ENCODE measurements at places on chromosomes 7 and 10.

DNA sequence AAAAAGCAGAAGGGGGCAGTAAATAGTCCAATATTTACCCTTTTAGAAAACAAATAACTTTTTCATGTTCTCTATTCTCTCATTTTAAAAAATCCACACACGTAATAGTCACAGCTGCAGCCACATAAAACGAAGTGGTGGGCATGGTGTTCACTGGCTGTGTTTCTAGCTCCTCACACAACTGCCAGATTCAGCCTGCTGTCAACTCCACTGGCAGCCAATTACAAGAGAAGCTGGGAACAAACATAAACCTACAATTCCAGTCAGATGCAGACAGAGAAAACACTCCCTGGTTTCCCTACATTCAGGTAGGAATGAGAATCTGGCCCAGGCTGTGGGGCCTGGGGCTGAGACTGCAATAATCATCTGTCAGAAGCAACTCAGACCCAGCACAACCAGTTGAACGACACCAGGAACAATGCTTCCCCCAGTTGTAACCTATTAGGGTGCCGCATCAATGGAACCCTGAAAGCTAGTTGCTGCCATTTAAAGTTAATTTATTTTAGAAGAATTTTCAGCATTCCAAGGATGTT, 29.1 kb downstream of the ERCC6 start:
- DNase-seq = no peak

DNA sequence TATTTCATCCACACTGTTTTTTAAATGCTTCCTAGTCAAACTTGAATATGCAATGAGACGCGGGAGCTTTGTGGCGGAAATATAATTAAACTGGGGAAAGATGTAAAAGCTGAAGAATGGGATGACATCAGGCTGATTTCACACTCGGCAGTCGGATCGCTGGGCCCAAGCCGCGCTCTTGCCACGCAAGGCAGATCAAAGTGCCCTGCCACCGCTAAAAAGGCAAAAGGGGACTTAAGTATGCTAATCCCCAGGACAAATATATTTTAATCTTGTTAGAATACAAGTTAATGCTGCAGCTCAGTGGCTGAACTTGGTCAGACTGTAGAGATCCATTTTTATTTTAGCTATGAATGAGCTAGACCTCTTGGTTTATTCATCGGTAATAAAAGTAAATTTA, 13.8 kb downstream of the EN2 start:
- DNase-seq = no peak

DNA sequence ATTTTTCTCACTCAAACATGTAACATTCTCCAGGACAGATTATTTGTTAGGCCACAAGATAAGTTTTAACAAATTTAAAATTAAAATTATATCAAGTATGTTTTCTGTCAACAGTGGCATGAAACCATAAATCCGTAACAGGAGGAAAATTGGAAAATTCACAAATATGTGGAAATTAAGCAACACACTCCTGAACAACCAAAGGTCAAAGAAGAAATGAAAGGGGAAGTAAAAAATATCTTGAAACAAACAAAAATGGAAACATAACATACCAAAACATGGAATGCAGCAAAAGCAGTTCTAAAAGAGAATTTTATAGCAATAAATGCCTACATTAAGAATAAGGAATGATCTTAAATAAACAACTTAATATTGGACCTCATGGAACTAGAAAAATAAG, 147.3 kb downstream of the ZEB1 start:
- no peak for DNase-seq

DNA sequence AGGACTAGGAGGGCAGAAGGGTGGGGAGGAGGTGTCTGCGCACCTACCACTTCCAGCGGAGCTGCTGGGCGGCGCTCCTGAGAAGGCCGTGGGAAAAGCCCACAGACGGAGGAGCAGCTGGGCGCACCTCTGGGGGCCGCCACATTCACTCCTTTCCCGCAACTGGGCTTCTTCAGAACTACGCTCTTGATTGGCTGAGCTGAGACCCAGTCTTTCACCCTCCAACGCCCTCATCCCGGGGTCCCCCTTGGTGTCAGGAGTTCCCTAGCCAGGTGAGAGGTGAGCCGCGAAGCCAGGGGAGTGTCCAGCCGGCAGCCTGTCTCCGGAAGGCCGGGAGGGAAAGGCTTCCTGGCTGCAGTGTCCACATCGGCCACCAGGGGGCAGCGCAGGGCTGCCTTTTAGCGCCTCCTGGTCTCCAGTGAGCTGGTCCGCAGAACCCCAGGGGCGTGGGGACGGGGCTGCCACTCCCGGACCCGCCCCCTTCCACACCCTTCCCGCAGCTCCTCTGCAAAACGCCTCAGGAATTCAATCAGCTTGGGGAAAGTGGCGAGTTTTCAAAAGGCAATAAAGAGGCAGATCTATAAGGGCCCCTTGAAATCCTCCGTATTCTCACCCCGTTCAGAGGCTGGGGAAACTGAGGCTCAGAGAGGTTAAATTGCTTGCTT, 98.8 kb downstream of the CHST15 start:
- peak; percentile 87 for DNase-seq

- no peak for DNase-seq
Measured at GRCh38 chr7:105024734-105025133, 10.7 kb downstream of the KMT2E start.

DNA sequence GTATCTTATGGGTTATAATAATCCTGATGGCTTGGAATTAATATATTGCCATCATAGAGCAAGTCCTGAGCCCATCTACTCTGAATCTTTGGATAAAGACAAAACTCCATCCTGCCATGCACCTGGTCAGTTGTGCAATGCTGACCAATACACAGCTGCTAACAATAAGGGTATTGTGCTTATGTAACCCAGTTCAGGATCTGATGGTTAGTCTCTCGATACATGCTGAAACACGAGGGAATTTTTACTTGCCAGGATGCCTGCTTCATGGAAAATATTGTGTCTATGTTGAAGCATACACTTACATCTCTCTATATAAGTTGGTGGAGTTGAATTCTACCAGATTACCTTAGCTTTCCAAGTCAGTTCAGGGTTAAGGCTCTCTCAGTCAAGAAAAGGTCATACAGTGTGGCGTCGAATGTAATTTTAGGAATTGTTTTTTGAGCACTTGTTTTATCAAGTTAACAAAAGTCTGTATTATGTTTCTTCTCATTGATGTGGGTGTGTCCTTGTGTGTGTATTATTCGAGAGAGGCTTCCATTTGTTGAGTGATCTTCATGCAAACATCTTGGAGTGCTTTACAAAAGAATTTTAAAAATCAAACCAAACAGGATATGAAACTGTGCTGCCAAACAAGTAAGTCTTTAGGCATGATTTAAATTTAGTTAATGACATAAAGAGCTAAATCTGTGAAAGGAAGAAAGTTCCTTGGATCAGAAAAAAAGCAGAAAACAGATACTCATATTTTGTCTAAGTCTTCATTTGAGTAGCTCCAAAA, 449.1 kb downstream of the SUGCT start:
- no peak for DNase-seq

GRCh38 chr10:29254123-29255046, 34.5 kb upstream of the LYZL1 start:
- DNase-seq = peak; percentile 33

DNA sequence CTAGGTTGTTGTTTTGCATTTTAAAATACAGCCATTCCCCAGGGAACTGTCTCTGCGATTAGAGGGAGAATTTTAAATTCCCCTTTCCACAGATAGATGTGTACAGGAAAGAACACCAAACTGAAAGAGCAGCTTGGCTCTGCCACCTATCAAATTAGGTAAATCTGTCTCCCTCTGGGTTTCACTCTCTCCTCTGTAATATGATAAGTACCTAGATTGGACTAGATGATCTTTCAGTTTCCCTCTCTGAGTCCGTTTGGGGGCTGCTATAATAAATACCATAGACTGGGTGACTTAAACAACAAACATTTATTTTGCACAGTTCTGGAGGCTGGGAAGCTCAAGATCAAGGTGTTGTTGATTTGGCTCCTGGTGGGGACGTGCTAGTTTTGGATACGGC, 186.0 kb downstream of the KIF20B start:
- DNase-seq = no peak

DNA sequence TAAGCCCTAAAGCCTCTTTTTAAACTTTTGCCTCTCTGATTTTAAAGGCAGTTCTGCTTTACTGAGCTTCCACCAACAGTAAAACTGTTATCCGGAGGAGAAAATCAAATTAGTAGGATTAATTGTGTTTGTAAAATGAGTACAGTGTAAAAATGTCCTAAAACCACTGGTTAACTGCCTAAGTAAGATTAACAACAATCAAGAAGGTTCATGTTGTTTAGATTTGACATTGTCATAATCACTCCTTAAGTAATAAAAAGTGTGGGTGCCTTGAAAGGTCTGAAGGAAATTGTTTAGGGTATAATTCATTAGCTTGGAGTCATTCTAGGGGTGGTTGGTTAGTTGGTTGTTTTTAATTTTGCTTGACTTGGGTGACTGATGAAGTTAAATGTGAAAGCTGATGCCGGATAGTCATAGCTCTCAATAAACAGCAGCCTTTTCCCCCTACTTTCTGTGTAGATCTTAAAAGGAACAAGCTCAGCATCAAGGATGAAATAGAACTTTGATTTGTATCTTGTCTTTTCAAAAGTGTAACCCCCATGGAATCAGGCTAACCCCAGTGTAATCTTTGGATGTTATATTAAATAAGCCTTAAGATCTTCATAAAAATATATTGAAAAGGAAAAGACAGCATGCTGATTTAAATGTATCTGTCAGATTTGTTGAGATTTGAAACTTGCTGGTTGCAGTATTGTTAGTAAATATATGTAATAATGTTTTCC, 148.3 kb downstream of the ARID5B start:
- DNase-seq = no peak

DNA sequence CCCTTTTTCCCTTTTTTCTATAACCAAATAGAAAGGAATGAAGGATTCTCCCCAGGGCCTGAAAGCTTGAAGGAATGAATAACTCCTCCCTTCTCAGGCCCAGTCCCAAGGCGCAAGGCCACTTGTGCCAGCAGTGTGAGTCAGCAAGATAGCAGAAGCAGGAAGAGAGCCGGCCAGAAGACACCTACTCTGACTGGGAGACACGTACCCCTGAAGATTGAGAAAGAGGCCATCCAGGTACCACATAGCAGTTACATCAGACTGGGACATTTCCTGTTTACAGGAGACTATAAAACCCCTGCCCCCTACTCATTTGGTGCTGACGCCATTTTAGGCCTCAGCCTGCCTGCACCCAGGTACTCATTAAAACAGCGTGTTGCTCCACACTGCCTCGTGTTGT, 65.5 kb downstream of the LRRC17 start:
- no peak for DNase-seq

DNA sequence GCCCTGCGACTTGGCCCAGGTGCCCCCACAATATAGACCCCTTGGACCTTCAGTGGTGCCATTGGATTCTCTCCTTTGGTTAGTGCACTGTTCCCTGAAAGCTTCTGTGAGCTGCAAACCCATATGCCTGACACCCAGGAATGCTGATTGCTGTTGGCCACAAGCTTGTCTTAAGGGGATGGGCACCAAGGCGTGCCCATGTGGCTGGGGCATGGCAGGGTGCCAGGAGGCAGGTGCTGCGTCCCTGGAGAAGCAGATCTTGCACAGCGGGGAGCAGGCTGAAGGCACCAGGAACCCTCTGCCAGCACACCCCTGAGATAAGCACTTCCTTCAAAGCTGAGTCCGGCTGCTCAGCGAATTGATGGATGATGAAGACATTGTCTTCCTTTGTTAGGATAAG, 411.8 kb downstream of the SDK1 start:
- DNase-seq = no peak

- DNase-seq = no peak
Measured at GRCh38 chr10:23192712-23193434, 761 bp downstream of the PTF1A start.

- no peak for DNase-seq
Measured at GRCh38 chr7:2838873-2839578, 5.1 kb downstream of the GNA12 start.

GRCh38 chr7:87027900-87028299, 31.6 kb downstream of the ELAPOR2 start:
- no peak for DNase-seq

- DNase-seq = no peak
Measured at GRCh38 chr10:3852147-3852904, 67.3 kb upstream of the KLF6 start.

DNA sequence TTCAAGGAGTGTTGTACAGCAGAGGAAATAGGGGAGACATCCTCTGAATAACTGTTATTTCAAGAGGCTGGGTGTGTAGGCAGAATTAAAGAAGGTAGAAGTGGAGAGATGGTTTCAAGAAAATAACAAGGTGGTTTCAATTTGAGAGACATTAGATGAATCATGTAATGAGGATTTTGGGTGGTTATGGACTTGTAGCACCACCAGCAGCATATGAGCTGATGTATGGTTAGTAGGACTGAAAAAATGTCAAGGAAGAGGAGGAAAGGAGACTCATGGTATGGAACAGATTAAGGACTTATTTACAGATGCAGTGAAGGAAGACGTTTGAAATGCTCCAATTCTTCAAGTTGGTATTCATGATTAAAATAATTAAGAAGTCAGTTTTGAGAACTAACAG, 166.2 kb downstream of the EXOC4 start:
- no peak for DNase-seq

GRCh38 chr7:21948887-21949540, 3.3 kb upstream of the CDCA7L start:
- DNase-seq = no peak

DNA sequence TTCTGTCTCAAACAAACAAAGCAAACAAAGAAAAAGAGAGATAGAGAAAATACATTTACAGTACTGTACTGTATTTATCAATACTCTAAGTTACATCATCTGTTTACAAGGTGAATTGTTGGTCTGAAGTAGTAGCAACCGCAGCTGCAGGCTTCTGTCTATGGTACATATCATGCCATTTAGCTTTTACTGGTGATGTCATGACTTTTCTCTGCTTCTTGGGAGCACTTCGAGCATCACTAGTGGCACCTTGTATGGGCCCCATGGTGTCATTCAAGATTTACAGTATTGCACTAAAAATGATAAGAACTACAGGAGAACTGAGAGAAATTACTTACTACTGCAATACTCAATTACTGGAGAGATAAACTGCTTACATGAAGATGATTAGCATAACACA, 826.9 kb downstream of the CNTNAP2 start:
- no peak for DNase-seq

DNA sequence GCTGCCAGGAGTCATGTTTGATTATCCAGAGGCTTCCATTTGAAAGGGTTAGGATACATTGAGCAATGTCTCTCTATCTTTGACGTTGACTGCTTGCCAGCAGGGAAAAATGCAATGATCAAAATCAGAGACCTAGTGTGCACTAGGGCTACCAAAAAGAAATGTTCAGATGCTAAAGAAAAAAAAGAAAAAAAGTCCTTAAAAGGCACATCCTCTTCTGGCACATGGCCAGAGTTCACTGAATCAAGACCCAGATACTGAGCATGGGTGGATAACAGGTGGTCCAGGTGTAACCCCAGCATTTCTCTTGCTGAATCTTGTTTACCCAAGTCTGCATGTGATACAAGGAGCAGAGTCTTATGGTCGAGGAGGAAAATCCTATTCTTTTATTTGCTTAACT, 899.3 kb downstream of the SORCS3 start:
- DNase-seq = no peak
